ENCODE measurements at places on chromosomes 13 and 19. TPM values are rescaled to one million over a fixed set of nuclear protein-coding genes. Genes with fewer than 3 reads are reported as not detected.

DNA sequence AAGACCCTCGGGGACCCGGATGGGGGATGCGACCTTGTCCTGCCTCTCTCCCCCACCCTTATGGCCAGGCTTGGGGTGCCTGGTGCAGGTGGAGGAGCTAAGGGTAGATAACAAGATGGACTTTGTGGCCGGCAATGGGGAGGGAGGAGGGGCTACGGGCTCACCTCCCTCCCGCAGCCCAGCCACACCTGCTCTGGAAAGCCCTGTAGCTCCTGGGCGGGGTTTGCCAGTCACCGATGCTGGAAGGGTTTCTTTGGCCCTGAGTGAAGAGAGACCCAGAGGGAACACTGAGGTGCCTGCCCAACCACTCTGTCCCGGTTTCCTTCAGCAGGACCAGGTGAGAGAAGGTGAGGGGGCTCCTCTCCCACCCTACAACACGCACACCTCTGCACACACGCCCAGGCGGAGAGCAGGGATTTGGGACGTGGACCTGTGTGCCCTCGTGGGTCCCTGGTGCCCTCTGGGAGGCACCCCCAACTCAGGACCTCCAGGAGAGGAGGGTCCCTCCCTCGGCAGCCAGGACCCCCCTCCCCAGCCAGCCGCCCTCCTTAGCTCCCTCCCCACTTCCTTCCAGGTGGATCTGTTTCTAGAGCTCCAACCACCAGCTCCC lies at the start of gene FUT2:
Gene FUT2, plus strand, starts transcription at position 229 of the 610 bp plus-strand sequence. CDS start 6,986 bp downstream, outside the sequence.
- DNase-seq, result no peak

ACP7 gene
- total RNA-seq, result not detected

DNA sequence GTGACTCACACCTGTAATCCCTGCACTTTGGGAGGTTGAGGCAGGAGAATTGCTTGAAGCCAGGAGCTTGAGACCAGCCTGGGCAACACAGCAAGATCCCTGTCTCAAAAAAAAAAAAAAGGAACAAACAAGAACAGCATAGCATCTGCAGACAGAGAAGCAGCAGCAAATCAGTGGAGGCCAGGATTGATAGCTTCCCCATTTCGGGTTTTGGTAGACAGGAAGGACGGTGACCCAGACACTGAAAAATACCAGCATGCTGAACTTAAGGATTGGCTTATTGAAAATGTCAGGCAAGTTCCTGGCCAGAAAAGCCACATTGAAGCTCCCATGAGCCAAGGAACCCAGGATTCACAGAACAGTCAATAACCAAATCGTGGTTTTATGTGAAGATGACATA lies 3.0 kb downstream of the ZNF490 start:
- DNase-seq, result no peak

DNA sequence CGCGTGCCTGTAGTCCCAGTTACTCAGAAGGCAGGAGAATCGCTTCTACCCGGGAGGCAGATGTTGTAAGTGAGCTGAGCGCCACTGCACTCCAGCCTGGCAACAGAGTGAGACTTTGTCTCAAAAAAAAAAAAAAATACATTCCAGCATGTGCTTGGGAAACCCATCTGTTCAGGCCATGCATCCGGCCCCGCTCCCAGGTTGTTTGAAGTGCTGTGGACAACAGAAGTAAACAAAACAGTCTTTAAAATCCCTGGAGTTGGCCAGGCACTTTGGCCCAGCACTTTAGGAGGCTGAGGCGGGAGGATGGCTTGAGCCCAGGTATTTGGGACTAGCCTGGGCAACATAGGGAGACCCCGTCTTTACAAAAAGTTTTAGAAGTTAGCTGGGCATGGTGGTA lies 3.2 kb upstream of the PTPRS start:
- DNase-seq, result no peak

DNA sequence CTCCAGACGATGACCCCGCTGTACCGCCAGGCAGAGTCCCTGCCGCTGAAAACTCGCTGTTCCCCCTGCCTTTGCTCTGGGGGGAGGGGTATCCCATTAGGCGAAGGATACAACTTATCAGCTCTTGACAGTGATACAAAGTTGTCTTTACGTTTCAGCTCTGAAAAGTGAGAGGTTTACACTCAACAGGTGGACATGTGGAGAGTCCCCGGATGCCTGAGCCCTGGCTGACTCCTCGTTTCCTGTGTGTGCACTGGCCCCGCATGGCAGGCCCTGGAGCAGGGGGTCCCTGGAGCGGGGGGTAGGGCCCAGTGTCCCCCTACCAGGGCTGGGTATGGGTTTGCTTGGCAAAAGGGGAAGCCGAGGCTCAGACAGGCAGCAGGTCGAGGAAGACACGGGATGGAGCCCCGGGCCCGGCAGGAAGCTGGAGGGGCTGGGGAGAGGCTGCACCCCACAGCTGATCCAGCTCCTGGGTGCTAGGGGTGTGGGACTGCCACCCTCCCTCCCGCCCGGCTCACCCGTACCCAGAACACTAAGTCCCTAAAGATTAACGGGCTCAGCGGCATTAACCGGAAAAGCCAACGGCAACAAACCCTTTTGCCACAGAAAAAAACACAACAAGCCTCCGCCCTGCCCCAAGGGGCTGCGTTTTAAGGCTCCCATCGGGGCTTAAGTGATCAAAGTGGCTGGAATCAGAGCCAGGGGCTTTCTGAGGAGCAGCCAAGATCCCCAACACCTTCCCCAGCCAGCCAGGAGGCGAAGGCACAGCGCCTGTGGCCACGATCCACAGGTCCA lies 5.6 kb downstream of the TCF3 start:
- no peak for DNase-seq

- DNase-seq, result no peak
Measured at GRCh38 chr13:26051657-26052311, at the start of gene SHISA2. Gene SHISA2, minus strand, starts transcription at chr13:26052016. Its CDS starts 1,041 bp downstream, at chr13:26050975.

PGLYRP2 gene
- not detected for total RNA-seq

CLDN10 gene
- total RNA-seq, result not detected

ZSCAN4 gene
- not detected for total RNA-seq
